ENCODE measurements at places on chromosomes 1 and 21.

GRCh38 chr1:238558156-238558555 is 667.4 kb upstream of the ZP4 start:
- no peak for DNase-seq

- DNase-seq = no peak
Observed at GRCh38 chr1:228090613-228091081, 8.1 kb downstream of the ARF1 start.

GRCh38 chr1:3968851-3969250 is 68.8 kb upstream of the C1orf174 start:
- DNase-seq = no peak

DNA sequence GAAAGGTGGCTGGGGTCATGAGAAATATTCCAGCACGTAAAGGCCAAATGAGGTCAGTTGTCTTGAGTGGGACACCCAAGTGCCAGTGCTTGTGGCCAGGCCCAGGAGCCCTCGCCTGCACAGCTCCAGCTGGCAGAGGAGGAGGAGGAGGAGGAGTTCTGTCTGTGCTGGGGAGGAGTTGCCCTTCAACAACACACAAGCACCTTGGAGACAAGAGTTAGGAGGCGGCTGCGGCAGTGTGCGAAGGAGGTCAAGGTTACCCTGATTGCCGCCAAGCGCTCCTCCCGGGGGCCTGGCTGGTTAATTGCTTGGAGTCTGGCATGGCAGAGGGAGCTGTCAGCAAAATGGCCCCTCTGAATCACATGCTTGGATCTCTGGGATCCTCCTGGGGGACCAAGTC is 45.1 kb downstream of the GRIK3 start:
- DNase-seq = no peak

- DNase-seq = no peak
Observed at GRCh38 chr1:11617314-11617713, 36.9 kb downstream of the FBXO2 start.

GRCh38 chr1:210951279-210951678 is 182.7 kb downstream of the KCNH1 start:
- no peak for DNase-seq

DNA sequence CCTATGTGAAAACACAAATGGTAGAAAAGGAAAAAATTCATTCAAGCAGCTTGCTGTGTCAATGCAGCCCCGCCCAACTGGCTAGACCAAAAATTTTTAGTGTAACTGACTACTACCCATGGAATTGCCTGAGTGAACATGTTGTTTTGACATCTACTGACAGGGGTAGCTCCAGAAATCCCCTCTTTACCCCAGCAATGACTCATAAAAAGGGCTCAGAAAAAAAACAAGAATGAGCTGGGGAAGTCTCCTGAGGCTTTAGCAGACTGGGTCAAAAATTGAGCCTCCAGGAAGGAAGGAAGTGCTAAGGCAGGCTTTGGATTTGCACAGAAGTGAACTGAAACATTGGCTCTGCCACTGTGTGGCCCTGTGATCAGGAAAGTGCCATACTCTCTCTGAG is 24.4 kb upstream of the FGGY start:
- no peak for DNase-seq

- no peak for DNase-seq
Observed at GRCh38 chr1:173444757-173445156, 32.4 kb upstream of the PRDX6 start.

DNA sequence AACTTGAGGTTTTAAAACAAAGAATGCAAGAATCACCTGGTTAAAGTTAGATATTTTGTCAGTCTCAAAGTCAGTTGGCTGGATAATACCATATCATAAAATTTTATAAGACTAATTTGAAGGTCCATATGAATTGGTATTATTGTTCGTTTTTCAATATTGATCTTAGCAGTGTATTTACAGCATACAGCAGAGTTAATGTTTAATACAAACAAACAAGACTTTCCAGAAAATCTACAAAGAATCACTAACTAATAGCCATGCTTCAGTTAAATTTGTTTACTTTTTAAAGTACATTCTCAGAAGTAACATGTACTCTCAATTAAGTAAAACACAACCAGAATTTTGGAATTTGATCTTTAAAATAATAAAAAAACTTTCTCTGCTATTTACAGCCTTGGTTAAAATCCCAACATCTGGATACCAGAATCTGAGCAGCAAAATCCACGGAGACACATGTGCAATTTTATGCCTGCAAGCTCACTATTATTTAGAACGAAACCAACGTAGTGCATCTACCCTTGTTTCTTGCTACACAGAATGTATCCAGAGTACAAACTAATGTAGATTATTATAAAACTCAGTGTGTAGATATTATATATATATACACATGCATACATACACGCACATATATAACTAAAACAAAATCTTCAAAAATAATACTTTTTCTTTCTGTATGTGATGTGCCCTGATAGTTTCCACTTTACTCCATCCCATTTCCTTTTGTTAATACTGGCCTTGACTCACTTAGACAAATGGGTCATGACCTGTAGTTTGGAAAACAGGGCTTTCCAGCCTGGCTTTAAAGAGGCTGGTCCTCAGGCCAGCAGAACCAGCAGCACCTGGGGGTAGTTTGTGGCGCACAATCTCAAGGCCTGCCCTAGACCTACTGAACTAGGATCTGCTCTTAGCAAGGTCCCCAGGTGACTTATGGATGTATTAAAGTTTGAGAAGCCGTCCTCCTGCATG is 63.6 kb upstream of the ERG start:
- DNase-seq = no peak

DNA sequence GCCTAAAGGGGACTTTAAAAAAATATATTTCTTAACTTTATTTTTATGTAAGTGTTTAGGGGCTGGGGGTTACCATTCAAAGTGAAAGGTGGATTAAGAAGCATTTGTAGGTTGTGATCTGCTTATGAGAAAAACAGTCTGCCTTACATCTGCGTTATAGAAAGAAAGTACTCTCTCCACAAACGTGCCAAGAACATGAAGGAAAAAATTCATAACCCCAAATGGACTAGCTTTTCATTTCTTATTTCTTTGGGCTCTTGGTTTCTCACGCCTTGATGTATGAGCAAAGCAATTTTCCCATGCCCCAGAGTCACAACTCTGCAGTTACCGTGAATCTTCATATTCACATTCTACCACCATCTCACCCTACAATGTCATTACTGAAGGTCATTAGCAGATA is 1165.1 kb upstream of the ADGRL4 start:
- no peak for DNase-seq

- DNase-seq = no peak
Observed at GRCh38 chr1:41883507-41883906, 35.2 kb downstream of the HIVEP3 start.

GRCh38 chr1:109548321-109549267 is at the start of gene GNAI3:
Gene GNAI3, plus strand, starts transcription at chr1:109548615. Its CDS starts 106 bp downstream, at chr1:109548721.
- DNase-seq = peak; percentile 94

DNA sequence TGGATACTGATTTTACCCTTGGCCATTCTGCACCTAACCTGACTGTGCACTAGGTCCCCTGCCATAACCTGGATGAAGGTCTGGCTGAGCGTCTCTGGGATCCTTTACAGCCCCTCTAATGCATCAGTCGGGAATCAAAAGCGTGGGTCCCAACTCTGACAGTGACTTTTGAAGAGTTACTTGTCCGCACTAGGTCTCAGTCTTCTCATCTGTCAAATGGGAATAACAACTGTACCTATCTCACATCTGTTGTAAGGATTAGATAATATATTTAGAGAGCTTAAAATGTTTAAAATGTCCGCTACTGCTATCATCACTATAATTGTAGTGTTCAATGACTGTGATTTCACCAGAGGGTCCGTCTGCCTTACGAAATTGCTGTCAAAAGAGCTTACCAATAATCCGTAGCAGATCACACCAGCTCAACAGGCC is 746 bp downstream of the TADA1 start:
- DNase-seq = no peak

GRCh38 chr1:103496014-103496635 is 29.4 kb upstream of the RNPC3 start:
- DNase-seq = no peak

DNA sequence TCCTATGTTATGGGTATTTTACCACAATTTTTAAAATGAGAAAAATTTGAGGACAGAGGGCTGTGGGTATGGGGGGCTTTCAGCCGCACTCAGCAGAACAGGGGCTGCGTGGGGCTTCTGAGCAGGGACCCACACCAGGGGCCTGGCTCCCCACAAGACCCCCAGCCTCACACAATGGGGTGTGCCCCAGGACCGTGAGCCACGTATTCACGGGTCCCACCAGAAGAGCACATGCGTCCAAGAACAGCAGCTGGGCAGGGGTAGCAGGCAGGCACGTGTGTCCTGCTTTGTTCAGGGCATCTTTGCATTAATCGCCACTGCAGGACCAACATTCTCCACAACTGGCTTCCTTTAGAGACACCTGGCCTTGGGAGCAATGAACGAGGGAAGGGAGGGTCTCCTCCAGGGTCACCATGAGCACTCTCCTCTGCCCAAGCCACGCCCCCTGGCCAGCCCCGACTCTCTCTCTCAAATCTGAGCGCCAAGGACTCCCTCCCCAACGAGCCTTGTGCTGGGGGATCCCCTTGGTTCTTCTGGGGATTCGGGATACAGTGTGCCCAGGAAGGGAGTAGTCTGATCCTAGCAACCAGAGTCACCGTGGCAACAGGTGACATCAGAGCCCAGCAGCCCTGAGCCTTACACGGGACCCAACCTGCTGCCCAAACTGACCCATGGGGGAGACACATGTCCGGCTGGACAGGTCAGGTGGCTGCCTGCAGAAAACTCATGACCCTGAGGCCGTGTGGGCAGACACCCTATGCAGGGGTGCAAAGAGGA is 7.4 kb upstream of the ARF1 start:
- no peak for DNase-seq

GRCh38 chr1:71273334-71273733 is 192.5 kb upstream of the ZRANB2 start:
- DNase-seq = no peak

Measured in stimulated activated CD4-positive, alpha-beta T cell treated with anti-CD3 and anti-CD28 coated beads, Interleukin-4, amount 100 ng/mL, for 4 hours (primary cell).